ENCODE measurements at places on chromosomes 5 and 9.
A peak's percentile ranks its signal among the peaks of the same experiment; 100 is the strongest.

- DNase-seq, result no peak
These were observed 50.9 kb upstream of the FAM169A start for GRCh38 chr5:74916831-74917710.

DNA sequence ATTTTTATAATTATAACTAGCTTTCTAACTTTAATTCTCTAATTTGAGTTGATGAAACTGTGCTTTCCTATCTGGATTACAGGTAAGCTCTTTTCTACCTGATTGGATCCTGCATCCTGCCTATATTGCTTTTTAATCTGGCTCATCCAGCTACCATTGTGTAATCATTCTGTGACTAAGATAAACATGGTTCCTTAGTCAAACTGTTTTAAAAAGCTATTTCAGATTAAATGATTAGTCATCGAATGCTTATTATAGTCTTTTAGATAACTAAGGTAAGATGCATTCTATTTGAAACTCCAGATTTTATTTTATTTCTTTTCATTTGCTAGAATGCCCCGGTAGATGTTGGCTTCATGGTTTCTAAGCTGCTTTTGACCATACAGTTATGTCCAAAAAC is 50.7 kb downstream of the ICE1 start:
- no peak for DNase-seq

- DNase-seq, result no peak
These were observed 20.5 kb downstream of the MVB12B start for GRCh38 chr9:126347093-126347492.

DNA sequence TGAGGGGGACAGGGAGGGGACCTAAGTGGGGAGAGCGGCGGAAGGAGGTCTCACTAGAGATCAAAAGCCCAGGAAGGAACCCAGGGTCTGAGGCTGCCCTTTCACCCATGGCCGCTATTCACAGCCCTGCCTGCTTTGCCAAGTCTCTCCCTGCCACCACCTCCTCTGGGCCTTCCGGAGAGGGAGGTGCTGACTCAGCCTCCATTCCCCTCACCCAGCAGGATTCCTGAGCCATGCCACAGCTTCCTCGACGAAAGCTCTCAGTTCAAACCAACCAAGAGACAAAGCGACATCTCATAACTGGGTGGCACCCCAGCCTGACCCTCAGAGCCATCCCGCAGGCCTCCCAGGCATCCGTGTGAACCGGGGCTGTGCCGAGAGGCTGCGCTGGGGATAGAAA is 36.7 kb downstream of the PAX5 start:
- no peak for DNase-seq

DNA sequence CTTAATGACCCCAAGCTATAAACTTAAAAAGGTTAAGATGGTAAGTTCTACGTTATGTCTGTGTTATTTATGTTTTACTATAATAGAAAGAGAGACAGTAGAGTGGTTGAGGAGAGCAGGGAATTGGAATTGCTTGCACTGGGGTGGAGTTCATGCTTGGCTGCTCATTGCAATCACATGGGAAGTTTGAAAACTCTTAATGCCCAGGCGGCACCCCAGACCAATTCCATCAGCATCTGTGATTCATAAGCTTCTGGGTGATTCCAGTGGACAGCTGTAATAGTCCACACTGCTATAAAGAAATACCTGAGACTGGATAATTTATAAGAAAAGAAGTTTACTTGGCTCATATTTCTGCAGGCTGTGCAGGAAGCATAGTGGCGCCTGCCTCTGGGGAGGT is 323.9 kb upstream of the MSX2 start:
- no peak for DNase-seq

- no peak for DNase-seq
These were observed 1.6 kb downstream of the ORM1 start for GRCh38 chr9:114324492-114324891.

GRCh38 chr5:143229896-143230675 is 173.4 kb downstream of the NR3C1 start:
- peak; percentile 57 for DNase-seq

- no peak for DNase-seq
These were observed 350.3 kb upstream of the RPS23 start for GRCh38 chr5:82628364-82628910.

DNA sequence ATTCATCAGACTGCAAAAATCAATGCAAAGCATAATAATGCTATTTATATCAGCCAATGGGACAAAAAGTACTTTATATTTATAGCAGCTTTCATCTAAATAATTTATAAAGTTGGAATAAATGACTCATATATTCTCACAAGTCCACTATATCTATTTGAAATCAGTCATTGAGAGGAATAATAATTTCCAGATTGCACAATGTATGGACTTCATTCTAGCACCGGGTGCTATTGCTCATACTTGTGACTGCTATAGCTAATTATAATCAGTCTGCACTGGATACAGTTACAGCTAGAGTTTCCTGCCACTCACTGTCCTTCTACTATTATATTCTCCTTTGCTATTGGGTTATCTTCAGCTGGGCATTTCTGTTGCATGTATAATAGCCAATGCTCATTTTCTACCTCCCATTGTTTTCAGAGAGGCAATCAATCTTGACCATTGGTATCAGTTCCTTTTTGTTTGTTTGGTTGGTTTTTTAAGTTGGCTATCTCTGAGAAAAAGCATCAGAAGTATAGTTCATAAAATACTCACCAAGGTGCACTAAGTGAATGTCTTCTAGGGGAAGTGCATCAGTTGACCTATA is 1.9 kb downstream of the CDH18 start:
- peak; percentile 82 for DNase-seq

DNA sequence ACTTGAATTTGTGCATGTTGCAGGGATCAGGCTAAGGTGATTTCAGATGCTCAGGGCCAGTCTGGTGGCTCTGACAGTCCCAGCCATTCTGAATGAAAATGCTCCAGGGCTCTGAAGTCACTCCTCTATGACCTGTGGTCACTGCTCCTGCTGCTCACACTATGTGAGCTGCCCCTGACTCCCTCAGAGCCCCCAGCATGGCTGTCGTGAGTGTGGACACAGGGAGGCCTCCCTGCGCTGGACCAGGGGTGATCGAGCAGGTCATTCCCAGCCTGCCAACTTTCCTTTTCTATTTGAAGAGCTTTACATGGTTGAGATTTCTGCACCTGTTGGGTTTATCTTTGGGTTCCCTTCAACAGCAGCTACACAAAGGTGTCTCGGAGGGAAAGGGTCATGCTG is 74.5 kb downstream of the WNK2 start:
- DNase-seq, result no peak

- DNase-seq, result peak; percentile 76
These were observed 24.8 kb downstream of the TGFBI start for GRCh38 chr5:136053336-136054141.

DNA sequence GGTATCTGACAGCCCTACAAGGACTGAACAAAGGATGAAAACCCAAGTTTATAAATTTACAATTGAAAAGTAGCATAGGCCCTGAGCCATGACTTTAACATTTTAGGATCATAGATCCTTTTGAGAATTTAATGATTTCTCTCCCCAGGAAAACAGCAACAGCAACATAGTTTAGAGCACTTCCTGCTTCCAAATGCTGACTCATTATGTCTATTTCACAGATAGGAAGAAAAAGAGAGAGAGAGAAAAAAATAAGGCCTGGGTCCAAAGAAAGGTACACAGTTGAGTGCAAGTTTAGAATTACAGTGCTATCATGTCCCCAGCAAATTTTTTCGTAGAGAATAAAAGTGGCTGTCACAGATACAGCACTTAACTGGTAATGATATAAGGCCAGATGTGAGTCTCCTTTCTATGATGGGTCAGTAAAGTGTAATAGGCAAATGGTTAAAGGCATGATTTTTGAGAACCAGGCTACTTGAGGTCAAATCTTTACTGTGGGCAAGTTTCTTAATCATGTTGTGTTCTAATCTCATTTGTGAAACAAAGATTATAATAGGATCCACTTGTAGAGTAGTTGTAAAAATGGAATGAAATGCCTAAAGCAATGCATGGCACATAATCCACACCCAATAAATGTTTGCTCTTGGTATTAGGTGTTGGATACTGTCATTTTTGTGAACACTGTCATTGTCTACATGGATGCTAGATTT is 12.3 kb upstream of the PPP2R2B start:
- DNase-seq, result no peak

DNA sequence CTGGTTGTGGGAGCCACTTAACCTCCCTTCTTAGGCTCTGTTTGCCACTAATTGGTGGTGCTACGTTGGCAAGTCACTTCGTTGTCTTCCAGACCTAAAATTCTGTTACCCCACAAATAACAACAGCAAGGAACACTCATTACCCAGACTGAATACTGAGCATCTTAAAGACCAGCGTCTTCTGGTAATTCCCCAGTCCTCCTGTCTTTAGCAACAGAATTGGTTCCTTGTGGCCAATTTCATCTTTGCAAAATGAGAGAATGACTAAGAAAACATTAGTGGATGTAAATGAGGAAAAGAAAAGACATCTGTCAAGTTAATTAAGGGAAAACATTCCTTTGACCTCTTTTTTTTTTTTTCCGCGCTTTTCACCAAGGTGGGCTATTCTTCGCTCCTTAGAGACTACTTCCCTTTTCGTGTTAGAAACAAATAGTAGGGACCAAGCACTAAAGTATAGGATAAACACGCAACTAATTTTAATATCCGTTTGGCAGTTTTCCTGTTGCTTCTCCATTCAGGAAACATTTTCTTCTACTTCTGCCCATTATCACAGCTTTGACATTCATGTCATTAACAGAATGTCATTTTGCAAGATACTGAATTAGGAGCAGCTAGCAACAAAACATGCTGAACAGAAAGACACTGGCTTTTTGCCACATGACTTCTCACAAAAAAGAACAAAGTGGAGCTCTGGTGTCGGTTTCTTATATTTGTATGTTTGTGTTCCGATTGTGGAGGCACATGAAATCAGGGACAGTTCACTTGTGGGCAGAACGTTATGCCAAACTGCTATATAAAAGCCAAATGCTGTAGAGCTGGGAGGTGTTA is 154.2 kb downstream of the CD180 start:
- DNase-seq, result no peak

DNA sequence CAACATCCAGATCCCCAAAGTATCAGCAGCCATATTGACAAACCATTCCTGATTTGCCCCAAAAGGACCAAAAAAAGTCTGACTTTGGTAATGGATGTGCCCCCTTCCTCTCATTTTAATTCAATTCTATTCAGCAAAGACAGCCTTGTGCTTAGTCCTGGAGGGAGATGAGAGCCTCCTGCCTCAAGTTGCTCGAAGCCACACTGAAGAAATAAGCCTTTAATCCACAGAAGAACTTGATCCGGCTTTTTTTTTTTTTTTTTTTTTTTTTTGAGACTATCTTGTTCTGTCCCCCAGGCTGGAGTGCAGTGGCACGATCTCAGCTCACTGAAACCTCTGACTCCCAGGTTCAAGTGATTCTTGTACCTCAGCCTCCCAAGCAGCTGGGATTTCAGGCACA is 8.4 kb upstream of the PAX5 start:
- no peak for DNase-seq

DNA sequence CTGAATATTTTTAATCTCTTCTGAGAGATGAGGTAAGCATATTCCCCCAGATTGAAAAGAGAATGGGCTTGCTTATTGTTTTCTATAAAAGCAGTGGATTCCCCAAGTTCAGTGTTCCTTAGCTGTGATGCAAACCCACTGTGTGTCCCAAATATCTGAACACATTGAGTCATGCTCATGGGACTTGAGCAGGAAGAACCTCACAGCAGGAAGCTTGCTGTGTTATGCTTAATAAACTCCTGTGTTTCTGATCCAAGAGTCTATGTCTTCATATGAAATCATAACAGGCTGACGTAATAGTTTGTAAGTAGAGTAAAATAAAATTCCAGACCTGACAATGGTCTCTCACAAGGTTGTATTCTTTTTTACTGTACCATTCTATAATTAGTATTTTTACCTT is 24.8 kb upstream of the LOX start:
- DNase-seq, result no peak

DNA sequence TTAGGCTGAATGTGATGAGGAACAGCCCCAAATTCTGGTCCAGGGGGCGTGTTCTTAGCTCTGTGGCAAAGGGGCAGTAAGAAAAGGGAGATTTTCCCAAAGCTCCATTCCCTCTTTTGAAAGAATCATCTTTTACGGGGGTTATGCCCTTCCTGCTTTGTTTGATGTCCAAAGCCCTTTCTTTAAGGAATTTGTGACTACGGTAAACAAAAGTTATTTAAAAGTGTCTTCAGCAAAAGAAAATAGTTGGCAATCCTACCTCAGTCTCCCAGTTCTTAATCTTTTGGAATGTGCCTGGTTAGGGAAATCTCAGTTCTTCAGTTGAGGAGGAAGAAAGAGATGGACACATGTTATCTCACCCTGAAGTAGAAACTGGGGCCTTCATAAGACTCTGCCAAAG is 24.4 kb upstream of the ARSI start:
- DNase-seq, result no peak

GRCh38 chr5:128774605-128775004 is 190.7 kb upstream of the SLC27A6 start:
- DNase-seq, result no peak

DNA sequence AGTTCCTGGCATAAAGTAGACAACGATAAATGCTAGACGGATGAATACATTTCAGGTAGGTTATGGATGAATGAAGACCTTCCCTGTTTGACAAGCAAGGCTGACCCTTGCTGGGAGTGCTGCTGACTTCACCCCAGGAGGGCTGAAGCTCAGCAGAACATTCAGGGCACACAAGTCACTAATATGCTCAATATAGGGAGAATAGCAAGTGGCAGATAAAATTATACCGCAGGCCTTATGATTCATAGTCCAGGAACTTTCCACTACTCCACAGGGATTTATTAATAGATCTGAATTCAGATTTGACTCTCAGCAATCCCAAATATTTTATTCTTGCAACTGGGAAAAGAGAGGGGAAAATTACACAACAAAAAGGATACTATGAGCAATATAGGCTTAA is 38.2 kb upstream of the GRAMD2B start:
- peak; percentile 80 for DNase-seq

DNA sequence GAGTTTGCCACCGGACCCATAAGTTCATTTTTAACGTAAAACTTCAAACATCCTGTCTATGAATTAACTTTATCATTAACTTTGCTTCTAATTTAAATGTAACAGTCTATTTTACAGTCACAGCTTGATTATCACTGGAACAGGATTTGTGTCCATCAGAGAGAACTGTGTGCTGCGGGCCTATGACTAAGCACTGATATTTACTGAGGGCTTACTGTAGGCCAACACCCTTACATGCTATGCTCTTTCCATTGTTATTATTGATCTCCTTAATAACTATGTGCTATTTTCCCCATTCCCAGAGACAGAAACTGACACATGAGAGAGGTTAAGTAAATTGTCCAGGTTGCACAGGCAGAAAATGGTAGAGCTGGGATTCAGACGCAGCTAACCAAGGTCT is 24.0 kb upstream of the GPR151 start:
- DNase-seq, result no peak

Measured in fibroblast of skin of left biceps (primary cell).